ENCODE measurements at places on chromosomes 13 and 19.

DNA sequence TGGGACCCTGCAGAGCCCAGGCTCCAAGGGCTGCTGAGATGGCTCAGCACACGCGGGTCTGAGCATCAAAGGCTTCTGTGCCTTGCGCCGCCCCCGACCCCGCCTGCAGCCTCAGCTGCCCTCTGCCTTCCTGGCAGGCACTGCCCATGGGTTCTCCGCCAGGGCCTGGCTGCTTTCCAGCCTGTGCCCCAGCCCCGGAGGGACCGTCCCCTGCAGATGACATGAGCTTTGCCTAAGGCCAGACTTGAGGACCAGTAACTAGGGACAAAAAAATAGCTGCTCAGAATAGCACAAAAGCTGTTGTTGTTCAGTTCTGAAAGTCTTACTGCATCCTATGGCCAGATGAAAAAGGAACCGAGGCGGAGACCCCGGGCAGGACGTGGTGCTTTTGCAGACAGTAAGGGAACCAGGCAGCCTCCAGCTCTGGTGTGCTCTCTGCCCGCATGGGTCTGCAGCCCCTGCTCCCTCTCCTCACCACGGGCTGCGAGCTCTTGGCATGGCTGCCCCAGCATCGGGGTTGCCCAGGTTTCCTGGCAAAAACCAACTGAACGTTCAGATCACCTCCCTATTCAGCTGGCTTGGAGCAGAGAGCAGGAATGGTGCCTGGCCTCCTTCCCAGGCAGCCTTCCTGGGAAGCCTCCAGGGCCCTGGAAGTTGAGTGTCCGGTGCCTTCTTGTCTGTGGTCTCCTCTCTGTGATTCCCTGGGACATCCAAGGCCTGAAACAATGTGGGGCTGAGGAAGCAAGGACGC is 12.5 kb upstream of the CFAP97D2 start:
- DNase-seq: no peak

- DNase-seq: no peak
Measured at GRCh38 chr19:43735957-43736356, 18.8 kb downstream of the SMG9 start.

- DNase-seq: no peak
Measured at GRCh38 chr13:51981355-51981754, 29.9 kb downstream of the ATP7B start.

DNA sequence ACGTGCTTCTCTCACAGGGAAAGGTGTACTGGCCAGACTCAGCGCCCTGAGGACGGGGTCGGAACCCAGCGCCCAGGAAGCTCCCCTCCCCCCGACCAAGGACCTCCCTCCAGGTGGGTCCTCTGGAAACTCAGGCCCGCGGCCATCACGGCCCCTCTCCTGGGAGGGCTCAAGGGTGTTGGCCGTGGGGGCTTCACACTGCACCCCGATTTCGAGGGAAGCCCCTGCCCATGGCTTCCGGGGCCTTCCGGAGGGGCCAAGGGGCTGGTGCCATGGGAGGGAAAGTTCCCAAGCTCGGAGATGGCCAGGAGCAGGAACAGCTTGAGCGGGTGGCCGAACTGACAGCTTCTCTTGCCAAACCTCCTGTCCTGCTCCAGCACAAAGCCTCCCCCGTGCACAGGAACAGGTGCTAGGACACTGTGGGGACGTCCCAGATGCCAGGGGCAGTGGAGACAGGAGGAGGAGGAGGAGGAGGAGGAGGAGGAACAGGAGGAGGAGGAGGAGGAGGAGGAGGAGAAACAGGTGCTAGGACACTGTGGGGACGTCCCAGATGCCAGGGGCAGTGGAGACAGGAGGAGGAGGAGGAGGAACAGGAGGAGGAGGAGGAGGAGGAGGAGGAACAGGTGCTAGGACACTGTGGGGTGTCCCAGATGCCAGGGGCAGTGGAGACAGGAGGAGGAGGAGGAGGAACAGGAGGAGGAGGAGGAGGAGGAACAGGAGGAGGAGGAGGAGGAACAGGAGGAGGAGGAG is 10.0 kb downstream of the SBNO2 start:
- DNase-seq: no peak

DNA sequence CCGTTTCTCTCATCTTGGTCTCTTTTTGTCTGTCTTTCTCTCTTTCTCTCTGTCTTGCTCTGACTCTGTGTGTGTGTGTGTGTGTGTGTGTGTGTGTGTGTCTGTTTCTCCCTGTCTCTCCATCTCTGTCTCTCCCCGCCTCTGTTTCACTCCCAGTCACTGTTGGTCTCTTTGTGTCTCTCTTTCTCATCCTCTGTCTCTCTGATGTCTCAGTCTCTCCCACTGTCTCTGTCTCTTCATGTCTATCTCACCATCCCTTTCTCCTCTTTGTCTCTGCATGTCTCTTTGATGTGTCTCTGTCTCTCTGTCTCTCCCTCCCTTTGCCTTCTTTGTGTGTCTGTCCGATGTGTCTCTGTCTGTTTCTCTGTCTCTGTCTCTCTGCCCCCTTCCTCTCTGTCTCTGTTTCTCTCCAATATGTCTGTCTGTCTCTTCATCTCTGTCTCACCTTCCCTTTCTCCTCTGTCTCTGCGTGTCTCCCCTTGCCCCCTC is 2.5 kb downstream of the NFIC start:
- no peak for DNase-seq

- no peak for DNase-seq
Measured at GRCh38 chr13:106381091-106381490, 154.4 kb downstream of the EFNB2 start.

- peak; percentile 50 for DNase-seq
Measured at GRCh38 chr19:13784731-13785452, 10.4 kb upstream of the ZSWIM4 start.

GRCh38 chr13:84479656-84480055 is 597.4 kb upstream of the SLITRK1 start:
- no peak for DNase-seq

DNA sequence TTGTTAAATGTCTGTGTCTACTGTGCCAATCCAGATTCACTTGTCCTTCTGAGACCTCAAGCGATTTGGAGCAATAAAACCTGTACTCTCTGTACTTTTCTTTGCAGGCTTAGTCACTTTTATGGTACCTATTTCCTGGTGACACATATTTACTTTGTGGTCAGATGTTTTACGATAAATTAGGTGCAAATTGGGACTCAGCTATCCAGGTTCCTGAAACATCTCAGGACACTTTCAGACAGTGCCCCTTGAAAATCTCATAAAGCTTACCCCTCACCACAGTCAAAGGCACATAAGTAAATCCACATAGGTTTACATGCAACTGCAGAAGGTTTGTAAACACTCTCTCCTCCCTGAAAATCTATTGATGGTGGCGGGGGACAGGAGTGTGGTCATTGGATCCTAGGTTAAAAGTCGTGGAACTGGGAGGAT is 438.8 kb downstream of the EFNB2 start:
- no peak for DNase-seq

DNA sequence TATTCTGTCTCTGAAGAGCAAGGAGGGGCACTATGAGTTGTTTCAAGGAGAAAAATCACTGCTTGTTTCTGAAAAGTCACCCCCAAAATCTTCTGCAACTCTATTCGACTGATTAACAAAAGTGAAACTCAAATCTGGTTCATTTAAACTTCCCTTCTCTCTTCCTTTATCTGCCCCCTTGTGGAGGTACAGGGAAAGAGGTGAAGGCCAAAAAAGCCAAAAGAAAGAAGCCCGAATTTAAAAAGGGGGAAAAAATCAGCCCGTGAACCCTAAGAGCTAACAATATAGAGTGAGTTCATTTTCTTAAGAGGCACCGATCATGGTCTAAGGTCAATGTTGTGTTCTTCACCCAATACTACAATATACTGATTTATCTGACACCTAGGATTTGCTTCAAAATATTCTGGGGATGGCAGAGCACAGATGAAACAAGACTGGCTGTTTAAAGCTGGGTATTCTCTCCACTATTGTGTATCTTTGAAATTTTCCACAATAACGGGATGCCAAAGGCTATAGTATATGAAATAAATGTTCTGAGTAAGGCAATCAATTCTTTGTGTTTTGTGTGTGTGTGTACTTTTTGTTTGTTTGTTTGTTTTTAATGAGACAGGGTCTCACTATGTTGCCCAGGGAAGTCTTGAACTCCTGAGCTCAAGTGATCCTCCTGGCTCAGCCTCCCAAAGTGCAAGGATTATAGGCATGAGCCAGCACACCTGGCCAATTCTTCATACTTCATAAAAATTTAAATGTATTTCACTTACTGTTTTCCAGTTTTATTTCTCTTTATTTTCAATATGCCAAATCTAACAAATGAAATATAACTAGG is 55.0 kb upstream of the EEF1AKMT1 start:
- DNase-seq: no peak

DNA sequence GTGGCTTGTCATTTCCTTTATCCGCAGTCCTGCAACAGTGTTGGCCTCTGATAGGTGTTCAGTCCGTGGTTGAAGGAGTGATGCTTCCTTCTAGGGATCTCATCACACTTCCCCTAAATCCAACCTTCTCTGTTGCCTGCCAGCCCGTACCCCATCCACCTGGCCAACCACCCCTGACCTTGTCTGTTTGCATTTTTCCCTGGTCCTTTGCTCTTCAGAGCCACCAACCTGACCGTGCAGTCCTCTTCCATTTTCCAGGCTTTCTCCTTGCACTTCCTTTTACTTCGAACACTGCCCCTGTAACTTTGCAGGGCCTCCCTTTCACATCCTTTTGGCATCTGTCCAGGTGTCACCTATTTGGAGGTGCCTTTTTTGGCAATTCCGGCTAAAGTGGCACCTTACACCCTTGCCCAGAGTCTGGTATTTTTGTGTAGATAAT is 696 bp downstream of the ZNF460 start:
- no peak for DNase-seq

- DNase-seq: no peak
Measured at GRCh38 chr19:54731191-54731590, 6.9 kb downstream of the KIR3DL3 start.

DNA sequence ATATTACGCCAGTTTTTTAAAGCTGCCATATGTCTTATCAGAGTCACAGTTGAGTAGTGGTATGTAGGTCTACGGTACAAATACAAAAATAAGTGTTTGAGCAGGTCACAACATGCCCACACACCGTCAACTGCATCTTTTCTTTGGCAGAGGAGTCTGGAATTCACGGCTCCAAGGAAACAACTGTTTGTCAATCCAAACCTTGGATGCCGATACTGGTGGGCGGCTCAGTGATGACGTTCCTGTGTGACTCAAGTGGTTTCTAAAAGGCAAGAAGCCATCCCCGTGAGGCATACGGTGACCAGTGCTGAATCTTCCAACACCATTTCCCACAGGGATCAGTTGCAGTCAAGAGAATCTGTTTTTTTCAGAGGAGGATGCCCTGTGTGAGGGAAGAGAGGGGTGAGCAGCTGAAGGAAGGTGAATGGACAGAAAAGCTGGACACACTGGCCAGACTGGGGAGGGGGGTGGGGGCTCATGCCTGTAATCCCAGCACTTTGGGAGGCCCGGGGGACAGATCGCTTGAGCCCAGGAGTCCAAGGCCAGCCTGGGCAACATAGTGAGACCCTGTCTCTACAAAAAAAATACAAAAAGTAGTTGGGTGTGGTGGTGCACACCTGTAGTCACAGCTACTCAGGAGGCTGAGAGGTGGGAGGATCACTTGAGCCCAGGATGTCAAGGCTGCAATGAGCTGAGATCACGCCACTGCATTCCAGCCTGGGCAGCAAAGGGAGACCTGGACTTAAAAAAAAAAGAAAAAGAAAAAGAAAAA is 22.8 kb upstream of the CEBPG start:
- DNase-seq: no peak

DNA sequence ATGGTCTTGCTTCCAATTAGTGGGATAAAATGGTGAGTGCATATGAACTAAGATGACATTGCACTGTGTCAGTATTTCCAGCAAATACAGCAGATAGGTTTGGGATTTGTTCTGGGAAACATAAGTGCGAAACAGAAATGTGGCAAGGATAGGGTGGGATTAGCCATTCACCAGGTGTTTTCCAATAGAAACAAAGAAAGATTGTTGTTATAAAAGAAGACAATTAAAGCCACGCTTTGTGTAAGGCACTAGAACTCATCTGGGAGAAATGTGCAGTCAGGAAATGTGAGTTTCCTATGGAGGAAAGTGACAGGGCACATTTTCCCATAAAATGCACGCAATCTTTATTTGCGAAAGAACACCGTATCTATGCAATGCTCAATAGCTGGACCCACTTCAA is 1547.8 kb downstream of the EFNB2 start:
- DNase-seq: no peak

- DNase-seq: no peak
Measured at GRCh38 chr13:79406597-79406908, 498 bp upstream of the RBM26 start.

- no peak for DNase-seq
Measured at GRCh38 chr19:18364826-18365528, 21.0 kb upstream of the GDF15 start.

GRCh38 chr13:98389319-98389718 is 187.6 kb downstream of the STK24 start:
- no peak for DNase-seq

GRCh38 chr13:79389026-79389425 is 17.0 kb downstream of the RBM26 start:
- no peak for DNase-seq

- no peak for DNase-seq
Measured at GRCh38 chr13:61142506-61142905, 273.1 kb downstream of the PCDH20 start.

- DNase-seq: no peak
Measured at GRCh38 chr19:57559008-57559403, 657 bp downstream of the ZNF550 start.

- no peak for DNase-seq
Measured at GRCh38 chr19:9913237-9914000, 22.9 kb downstream of the OLFM2 start.

DNA sequence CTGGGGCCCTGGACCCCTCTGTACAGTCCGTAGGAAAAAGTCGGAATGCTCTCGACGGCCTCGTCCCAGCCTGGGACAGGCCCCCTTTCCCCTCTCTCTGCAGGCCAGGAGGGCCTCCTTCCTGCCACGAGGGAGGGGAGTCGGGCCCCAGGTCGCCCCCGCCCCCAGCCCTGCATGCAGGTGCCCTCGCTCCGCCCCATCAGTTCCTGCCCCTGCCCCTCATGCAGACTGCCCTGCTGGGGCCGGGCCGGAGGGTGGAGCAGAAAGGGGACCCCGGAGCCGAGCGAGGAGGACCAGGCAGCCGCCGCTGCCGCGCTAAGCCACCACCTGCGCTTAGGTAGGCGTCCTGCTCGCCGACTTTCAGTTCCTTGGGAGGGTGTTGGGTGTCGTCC is 7.3 kb downstream of the LYL1 start:
- DNase-seq: no peak

GRCh38 chr13:20362484-20363041 is 130.4 kb upstream of the GJB6 start:
- DNase-seq: no peak

- no peak for DNase-seq
Measured at GRCh38 chr13:111646456-111646855, 326.0 kb downstream of the TEX29 start.

DNA sequence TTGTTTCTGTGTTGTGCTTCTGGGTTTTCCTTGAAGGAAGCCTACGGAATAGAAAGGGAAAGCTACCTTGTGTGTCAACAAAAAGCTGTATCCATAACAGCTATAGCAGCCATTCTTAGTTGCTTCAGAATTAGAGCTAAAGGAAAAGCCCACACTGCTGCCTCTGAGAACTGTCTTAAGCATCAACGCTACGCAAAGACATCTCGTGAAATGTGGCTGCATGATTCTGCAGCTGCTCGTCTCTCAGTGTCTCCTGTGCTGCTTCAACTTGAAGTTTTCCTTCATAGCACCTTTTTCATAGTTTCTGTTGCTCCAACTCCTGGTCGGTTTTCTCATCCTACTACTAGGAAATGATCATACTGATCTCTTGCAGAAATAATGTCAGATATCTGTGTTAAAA is 140.9 kb upstream of the MAB21L1 start:
- DNase-seq: no peak

GRCh38 chr19:49534632-49535385 is 7.0 kb downstream of the RCN3 start:
- DNase-seq: no peak

Data from activated CD8-positive, alpha-beta memory T cell treated with anti-CD3 and anti-CD28 coated beads for 1 hour (primary cell).